Activated T-cell treated with anti-CD3 and anti-CD28 coated beads, Interleukin-2, amount 50 U/mL, for 4 hours (primary cell): ENCODE measurements at places on chromosomes 2 and 18. TPM values are rescaled to one million over a fixed set of nuclear protein-coding genes. Genes with fewer than 3 reads are reported as not detected.

DNA sequence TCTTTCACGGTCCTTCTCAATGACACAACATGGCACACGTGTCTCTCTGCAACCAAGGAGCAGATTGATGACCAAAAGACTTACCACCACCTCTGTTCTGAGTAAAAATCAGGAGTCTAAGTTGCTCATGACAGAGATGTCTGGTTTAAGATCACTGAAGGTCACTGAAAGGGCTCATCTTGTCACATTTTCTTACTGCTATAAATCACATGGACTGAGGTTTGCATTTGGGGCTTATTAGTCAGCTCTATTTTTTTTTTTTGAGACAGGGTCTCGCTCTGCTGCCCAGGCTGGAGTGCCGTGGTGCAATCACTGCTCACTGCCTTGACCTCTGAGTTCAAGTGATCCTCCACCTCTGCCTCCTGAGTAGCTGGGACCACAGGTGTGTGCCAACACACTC lies 19.4 kb downstream of the CFLAR start:
- no peak for DNase-seq

- no peak for DNase-seq
Observed at GRCh38 chr18:42229211-42230210, 274.5 kb downstream of the PIK3C3 start.

DNA sequence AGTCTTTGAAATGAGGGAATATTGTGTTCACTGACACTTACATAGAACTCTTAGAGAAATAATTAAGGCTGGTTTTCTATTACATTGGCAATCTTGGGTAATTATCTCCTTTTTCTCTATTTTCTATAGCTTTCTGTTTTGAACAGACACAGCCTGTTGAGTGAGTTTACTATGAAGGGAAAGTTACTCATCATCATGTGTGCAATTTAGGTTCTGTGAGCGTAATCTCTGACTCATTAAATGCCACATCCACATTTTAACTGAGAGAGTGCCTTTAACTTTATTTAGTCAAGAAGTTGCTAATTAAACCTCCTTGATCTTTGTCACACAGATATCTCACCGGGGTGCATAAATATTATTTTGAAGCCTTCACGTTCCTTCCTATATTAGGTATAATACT lies 174.0 kb upstream of the SLC8A1 start:
- no peak for DNase-seq

DNA sequence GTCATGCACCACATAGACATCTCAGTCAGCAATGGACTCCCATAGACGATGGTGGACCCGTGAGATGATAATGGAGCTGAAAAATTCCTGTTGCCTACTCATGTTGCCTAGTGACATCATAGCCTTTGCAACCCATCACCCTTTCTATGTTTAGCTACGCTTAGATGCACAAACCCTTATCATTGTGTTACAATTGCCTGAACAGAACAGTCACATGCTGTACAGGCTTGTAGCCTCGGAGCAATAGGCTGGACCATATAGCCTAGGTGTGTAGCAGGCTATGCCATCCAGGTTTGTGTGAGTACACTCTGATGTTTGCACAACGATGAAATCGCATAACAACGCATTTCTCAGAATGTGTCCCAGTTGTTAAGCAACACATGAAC lies 221.6 kb downstream of the ALPK2 start:
- DNase-seq = no peak

The CHRND gene
- total RNA-seq = not detected
